ENCODE measurements at places on chromosomes 11 and 22. TPM values are rescaled to one million over a fixed set of nuclear protein-coding genes. Genes with fewer than 3 reads are reported as not detected.

LIF gene
- 103 TPM for total RNA-seq

HEPHL1 gene
- not detected for total RNA-seq

ST14 gene
- total RNA-seq: not detected

P2RY2 gene
- not detected for total RNA-seq

GRCh38 chr22:45995405-45996101 is 18.6 kb upstream of the WNT7B start:
- peaks cover 4% of the 10 kb centered on the region for H3K27me3 ChIP-seq
- H3K36me3 ChIP-seq: no peaks in the 10 kb centered on the region
- H3K4me1 ChIP-seq: peaks cover 2% of the 10 kb centered on the region
- no peak overlapping the region for H3K4me3 ChIP-seq

DNA sequence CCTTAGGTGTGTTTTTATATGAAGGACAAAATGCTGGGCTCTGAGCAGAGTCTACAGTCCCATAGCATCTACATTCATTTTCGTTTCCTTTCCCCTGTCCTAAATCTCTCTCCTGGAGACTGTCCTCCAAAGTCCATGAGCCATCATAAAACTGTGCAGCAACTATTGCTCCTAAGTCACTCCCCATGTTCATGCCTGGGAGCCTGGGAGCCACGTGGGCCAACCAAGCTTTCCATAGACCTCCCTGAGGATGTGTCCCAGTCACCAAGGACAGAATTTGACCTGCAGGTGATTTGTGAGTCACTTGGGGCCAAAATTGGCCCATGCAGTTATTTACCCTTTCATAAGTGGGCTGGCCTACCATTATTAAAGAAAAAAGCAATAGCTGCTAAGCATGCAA is 28.7 kb downstream of the EHF start:
- H3K27ac ChIP-seq: no peak overlapping the region
- no peak for DNase-seq
- H3K36me3 ChIP-seq: no peaks in the 10 kb centered on the region
- peaks cover 19% of the 10 kb centered on the region for H3K4me1 ChIP-seq
- H3K4me3 ChIP-seq: no peak overlapping the region

GRCh38 chr11:130403271-130403804 is 25.1 kb downstream of the ADAMTS8 start:
- peaks cover 10% of the 10 kb centered on the region for H3K4me1 ChIP-seq
- H3K27me3 ChIP-seq: peaks cover 10% of the 10 kb centered on the region
- H3K36me3 ChIP-seq: no peaks in the 10 kb centered on the region
- H3K27ac ChIP-seq: no peak overlapping the region
